Stimulated activated CD4-positive, alpha-beta T cell treated with anti-CD3 and anti-CD28 coated beads, TNF-alpha, amount 100 ng/mL, for 1 hour (primary cell): ENCODE measurements at places on chromosomes 12 and 14.

GRCh38 chr14:99966912-99967311 lies 98.3 kb upstream of the EVL start:
- no peak for DNase-seq

- no peak for DNase-seq
Measured at GRCh38 chr14:104882325-104882973, 17.4 kb downstream of the CEP170B start.

DNA sequence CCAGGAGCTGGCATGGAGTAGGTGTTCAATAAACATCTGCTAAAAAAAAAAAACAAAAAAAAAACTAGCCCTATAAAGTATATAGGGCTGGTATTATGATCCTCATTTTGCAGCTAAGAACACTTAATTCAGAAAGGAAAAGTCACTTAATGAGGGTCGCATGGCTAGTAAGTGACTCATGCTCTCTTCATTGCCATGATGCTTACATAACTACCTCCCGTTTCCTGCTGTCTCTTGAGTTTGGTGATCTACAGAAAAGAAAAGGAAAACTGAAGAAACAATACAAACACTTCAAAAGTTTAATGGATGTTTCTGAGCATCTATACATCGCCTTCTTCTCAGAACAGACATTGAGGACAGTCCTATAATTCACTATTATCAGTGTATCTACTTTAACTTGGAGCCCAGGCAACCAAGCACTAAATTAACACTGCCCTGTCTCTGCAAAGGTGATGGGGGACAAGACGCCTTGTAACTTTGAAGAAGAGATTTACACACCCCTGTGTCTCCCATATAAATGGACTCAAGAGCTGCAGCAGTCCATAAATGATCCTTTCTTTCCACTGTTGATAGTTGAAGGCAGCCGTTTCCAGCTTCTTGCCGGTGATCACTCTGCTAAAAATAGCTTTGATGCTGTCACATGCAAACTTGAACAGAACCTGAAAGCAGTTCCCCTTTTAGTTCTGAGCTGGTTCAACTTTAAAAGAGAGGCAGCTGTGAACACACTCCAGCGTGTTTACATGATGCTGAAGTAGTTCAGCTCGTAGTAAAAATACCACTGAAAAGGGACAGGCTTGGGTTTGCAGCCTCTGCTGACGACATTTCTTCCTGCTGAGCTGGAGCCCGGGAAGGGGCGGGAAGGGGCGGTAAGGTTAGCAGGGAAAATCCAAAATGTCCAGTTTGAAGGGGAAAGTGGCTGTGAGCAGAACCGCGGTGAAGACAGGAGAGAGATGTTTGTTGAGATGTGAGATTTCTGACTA lies 113.3 kb downstream of the FOXN3 start:
- no peak for DNase-seq

DNA sequence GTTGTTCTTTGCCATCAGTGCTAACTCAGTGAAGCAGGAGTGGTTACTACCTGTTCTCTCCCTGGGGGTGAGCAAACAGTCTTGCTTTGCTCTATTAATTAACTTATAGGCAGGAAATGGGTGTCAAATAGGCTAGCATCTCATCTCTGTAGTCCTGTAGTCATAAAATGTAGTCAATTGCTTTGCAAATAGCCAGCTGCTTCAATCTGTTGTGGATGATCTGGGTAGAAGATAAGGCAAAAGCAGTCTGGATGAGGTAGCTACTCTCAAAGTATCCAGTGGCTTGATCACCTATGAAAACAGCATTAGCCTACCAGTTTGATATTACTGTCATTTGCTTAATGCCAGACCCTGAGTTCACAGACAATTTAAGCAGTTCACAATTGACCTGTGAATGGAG lies 369.0 kb upstream of the TMTC1 start:
- DNase-seq: no peak

DNA sequence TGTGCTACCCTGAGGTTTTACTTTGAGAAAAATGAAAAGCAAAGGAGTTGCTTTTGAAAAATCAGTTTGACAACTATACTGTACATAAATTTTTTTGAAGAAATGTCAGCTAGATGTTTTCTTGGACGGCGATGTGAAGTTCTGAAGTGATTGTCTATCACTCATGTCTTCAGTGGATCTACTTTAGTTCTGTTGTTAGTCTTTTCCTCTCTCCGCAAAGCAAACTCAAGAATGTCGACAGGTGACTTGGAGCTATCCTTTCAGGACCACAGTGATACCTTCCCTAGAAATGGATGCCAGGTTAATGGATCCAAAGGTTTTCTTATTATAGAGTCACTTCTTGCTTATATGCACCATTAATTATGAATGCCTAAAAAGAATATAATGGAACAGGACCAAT lies 1.2 kb downstream of the PTPRO start:
- DNase-seq: no peak

- no peak for DNase-seq
Measured at GRCh38 chr12:64835901-64836300, 11.5 kb downstream of the TBC1D30 start.

GRCh38 chr14:85921241-85921640 lies 391.3 kb downstream of the FLRT2 start:
- no peak for DNase-seq

- no peak for DNase-seq
Measured at GRCh38 chr12:71158361-71158882, 623 bp upstream of the TSPAN8 start.

- no peak for DNase-seq
Measured at GRCh38 chr14:79947440-79948054, 263.8 kb downstream of the DIO2 start.

DNA sequence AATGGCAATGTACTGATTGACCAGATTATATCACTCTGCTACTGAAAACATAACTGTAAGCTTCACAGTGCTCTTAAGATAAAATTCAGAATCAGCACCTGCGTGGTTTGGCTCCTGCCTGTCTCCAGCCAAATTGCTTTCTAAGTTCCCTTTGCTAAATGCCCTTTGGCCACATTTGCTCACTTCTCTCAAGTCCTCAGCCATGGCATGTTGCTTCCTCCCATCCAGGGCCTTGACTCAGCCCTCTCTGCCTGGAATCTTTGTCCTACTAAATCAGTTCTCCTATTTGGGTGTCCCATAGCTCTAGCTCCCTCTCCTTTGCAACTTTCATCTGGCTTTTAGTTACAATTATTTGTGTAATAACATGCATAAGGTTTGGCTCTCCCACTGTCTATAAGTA lies 71.4 kb downstream of the KCNK10 start:
- DNase-seq: no peak

DNA sequence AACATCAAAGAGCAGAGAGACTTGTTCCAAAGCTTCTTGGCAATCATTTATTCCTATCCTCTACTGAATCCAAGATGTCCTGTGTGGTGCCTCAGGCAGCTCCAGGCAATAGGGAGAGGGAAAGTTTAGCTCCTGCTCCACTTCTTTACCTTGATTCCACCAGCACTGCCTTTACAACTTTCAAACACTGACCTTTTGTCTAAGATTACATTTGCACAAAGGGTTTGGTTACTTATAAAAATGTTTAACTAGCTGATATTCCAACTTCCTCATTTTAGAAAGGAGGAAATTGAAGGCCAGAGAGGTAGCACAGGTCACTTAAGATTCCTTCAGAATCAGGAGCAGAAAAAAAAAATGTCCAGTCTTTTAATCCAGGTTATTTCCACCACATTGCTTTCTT lies 192.7 kb downstream of the BTG1 start:
- no peak for DNase-seq

DNA sequence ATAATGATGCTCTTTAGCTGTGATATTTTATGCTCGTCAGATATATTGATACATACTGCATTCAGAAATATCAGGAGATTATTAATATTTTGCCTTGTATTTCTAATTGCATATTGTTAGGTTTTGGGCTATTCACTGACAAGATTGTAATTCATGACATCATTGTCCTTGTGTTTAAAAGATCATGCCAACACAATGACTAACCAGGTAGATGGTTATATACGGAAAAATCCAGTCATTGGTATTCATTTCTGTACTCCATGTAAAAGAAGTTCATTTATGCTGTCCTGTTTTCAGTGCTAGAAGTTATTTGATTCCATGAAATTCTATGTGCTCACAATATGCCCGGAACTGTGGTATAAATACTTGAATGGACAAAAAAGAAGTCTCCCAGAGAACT lies 107.5 kb downstream of the KITLG start:
- DNase-seq: no peak

DNA sequence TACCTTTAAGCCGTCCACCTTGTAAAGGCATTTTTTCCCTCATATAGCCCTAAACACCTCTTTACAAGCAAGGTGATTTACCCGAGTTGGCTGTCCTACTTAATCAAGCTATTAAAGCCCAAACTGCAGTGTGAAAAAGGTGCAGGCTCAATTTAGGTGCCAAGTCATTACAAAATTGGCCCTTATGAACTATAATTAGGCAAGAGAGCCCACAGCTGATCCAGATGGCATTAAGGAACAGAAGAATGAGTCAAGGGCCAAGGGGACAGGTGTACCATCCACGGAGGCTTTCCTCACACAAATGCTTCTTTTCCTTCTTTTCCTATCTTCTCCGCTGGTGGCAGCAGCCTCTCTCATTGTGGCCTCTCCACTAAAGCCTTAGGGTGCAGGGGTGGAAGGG lies 90.5 kb downstream of the TTC8 start:
- DNase-seq: no peak

- no peak for DNase-seq
Measured at GRCh38 chr12:59491877-59492276, 104.0 kb upstream of the SLC16A7 start.

GRCh38 chr12:72189266-72189665 lies 82.9 kb upstream of the TRHDE start:
- no peak for DNase-seq

- DNase-seq: no peak
Measured at GRCh38 chr14:95121911-95122620, 35.3 kb downstream of the DICER1 start.

GRCh38 chr12:56157201-56158028 lies 744 bp upstream of the MYL6 start:
- DNase-seq: no peak

GRCh38 chr12:68422956-68423574 lies 90.9 kb upstream of the MDM1 start:
- no peak for DNase-seq

- DNase-seq: no peak
Measured at GRCh38 chr12:59010941-59011340, 90.6 kb upstream of the LRIG3 start.

GRCh38 chr12:91109148-91109564 lies 2.1 kb downstream of the LUM start:
- no peak for DNase-seq

DNA sequence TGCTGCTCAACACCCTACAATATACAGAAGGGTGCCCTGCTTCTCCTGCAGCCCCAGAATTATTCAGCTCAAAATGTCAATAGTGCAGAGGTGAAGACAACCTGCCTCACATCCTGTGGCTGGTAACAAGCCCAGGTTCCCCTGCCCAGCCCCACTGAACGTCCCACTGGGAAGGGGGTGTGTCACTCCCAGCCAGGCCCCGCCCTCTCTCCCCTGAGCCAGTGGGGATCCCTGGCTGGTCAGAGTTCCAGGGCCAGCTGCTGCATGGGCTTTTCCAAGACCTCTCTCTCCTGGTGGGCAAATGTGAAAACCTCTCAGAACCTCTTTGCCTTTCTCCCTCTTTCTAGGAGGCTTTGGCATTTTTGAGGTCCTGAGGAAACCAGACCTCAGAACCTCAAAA lies 13.7 kb upstream of the LHX5 start:
- no peak for DNase-seq

DNA sequence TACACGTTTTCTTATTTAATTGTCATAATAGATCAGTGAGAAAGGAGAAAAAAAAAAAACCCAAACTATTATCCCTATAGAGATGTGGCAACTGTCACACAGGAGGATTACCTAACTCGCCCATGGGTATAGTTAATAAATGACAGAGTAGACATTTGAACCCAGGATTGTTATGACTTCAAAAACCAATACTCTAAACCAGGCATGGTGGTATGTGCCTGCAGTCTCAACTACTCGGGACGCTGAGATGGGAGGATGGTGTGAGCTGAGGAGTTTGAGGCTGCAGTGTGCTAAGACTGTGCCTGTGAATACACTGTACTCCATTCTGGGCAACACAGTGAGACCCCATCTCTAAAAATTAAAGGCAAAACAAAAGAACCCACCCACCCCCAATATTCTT lies 114.5 kb downstream of the DENND5B start:
- DNase-seq: no peak

DNA sequence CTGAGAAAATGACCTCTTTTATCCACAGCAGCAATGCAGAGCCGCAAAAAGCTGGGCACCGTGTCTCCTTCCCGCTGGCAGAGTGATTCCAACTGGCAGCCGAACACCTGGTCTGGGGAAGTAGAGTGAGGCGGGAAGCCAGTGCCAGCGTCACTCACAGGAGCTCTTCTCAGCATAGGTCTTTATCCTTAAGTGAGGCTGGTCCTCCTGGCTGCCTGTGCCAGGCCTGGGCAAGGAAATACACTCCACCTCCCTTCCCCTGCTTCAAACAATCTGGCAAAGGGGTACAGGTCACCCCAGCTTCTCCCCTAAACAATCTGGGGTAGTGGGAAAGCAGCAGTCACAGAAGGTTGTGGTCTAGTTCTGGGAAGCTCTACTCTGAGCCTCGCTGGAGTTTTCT lies 4.8 kb downstream of the ARHGAP9 start:
- DNase-seq: no peak

DNA sequence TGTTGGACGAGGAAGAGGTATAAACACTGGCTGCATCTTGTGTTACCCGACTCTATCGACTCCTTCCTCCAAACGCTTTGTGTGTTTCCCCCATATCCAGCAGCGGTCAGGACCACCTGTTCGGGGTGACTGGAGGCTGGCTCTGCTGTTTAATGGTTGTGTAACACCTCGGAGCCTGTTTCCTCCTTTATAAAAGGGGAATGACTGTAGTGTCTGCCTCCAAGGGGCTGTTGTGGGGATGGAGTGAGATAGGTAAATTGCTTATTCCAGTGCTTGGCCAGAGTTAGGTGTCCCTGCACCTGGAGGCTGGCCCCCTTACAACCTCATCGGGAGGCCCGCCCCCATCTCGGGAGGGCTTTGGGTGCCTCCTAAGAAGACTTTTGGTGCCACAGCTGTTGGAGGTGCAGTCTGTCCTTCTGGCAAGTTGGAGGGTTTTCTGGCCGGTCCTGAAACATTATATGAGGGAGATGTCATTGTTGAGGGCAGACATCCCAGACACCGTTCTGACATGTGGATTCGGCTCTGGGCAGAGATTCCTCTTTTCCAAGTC lies 1.1 kb downstream of the MLXIP start:
- no peak for DNase-seq

DNA sequence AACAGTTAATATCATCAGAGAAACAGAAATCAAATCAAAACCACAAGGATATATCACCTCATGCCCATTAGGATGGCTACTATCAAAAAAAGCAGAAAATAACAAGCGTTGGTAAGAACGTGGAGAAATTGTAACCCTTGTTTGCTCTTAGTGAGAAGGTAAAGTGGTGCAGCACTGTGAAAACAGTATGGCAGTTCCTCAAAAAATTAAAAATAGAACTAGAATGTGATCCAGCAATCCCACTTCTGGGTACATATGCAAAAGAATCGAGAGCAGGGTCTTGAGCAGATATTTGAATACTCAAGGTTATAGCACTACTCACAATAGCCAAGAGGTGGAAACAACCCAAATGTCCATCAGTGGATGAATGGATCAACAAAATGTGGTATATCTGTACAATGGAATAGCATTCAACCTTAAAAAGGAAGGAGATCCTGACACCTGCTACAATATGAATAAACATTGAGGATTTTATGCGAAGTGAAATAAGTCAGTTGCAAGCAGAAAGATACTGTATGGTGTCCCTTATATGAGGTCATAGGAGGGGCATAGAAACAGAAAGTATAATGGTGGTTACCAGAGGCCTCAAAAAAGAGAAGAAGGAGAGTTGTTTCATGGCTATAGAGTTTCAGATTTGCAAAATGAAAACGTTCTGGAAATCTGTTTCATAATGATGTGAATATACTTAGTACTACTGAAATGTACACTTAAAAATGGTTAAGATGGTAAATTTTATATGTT lies 131.0 kb upstream of the EEA1 start:
- DNase-seq: no peak
